ENCODE measurements at places on chromosomes 2 and 18. TPM values are rescaled to one million over a fixed set of nuclear protein-coding genes. Genes with fewer than 3 reads are reported as not detected.

Gene RSAD2
- total RNA-seq = 0.19 TPM

Gene CHRND
- not detected for total RNA-seq

Gene PLEKHH2
- total RNA-seq = 0.28 TPM

Gene LOXL3
- total RNA-seq = 0.99 TPM

Gene DYNC2LI1
- total RNA-seq = 10.9 TPM

Gene ATP6V1B1
- not detected for total RNA-seq

Gene ITGA6
- total RNA-seq = 165 TPM

Gene GALR1
- not detected for total RNA-seq

Gene CGREF1
- total RNA-seq = 1.2 TPM

Gene STPG4
- 0.09 TPM for total RNA-seq

Gene AGAP1
- 9.0 TPM for total RNA-seq

Gene ITPRIPL1
- 0.75 TPM for total RNA-seq

Gene GRB14
- 2.1 TPM for total RNA-seq

Gene CTIF
- 16.5 TPM for total RNA-seq

Gene MAB21L4
- total RNA-seq = not detected

Gene LRATD1
- 0.27 TPM for total RNA-seq

Gene TRIM54
- total RNA-seq = not detected

Gene ASB18
- not detected for total RNA-seq

Gene GATA6
- total RNA-seq = 15.4 TPM

Gene TEX44
- not detected for total RNA-seq

Gene MATN3
- 0.85 TPM for total RNA-seq
